Retina (tissue), 1 donor: ENCODE measurements at places on chromosomes 7 and 10.

DNA sequence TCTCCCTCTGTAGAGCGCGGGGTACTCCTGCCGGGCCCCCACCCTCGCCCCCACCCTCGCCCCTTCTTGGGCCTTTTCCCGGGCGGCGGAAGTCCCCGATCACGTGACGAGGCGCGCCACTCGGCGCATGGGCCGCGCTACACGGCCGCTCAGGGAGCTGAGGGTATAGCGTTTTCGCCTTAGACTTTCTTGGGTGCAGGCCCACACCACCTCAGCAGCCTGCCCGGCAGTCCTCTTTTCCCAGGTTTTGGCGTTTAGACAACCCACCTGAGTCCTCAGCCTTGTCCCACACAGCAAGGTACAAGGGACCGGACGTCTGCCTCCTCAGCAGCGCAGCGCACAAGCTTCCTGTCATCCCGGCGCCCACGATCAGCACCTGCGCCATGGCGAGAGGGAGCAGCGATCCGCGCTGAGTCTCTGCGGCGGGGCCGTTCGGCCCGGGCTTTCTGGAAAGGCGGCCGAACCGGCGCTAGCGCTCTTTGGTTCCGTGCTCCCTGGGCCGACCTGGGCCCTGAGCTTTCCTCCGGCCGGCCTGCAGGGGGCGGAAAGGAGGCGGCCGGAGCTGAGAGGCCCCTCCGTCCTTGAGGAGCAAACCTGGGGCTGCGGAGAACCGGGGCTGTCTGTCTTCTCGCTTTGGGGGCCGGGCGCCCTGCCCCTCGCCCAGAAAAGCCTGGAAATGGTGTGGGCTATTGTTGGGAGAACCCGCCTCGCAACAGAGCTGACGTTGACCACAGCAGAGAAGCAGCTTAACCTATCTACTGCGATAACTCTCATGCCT lies at the start of gene RNLS:
Gene RNLS (minus strand): TSS at position 513 of the 778 bp plus-strand sequence.
- peak; percentile 94 for DNase-seq

DNA sequence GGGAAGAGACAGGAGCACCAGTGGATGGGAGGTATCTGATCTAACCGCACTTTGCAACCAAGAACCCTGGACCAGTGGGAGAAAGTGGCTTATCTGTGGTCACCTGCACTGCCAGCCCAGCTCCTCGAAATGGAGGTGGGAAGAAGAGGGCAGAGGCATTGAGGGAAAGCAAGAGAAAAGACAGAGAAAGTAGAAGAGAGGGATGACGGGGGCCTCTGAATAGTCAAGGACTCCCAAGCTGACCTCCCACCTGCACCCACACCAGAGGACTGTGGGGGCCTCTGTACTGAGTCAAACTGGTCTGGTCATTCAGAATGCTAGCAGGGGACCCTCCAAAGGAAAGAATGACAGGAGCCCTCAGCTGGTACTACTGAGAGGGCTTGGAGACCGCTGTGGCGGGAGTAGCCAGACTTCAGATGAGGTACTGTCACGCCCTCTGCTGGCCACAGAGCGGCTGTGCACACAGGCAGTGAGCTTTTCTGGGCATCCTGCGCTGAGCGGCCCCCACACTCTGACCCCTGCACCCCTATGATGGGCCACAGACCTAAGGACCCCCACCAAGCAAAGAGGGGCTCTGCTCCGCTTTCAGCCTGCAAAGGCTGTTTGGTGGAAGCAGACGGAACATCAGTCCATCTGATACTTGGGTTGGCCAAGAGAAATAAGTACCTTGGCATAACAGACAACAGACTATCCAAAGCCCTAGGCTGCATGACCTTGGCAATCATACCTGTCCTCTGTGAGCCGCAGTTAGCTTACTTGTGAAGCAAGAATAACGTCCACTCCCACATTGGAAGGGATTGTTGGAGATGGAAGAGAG lies 112.9 kb downstream of the COL13A1 start:
- DNase-seq: peak; percentile 90

- DNase-seq: no peak
These were observed 6.6 kb upstream of the STX1A start for GRCh38 chr7:73726083-73726466.

DNA sequence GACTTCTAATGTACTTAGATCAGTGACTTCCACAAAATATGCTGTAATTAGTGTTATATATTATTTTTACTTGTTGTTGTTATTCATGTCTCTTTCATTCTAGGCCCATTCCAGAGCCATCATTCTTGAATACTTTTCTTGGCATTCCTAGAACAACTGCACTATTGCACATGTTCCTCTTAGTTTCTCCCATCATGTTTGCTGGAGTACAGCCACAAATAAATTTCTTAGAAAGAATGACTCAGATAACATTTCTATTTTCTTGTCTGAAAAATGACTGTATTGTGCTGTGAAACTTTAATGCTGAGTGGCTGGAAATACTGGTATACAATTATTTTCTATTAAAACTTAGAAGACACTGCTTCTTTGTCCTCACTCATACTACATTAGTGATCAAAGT lies 651.0 kb upstream of the STEAP1 start:
- DNase-seq: no peak

- no peak for DNase-seq
These were observed 112.7 kb downstream of the CCNY start for GRCh38 chr10:35448687-35449662.

DNA sequence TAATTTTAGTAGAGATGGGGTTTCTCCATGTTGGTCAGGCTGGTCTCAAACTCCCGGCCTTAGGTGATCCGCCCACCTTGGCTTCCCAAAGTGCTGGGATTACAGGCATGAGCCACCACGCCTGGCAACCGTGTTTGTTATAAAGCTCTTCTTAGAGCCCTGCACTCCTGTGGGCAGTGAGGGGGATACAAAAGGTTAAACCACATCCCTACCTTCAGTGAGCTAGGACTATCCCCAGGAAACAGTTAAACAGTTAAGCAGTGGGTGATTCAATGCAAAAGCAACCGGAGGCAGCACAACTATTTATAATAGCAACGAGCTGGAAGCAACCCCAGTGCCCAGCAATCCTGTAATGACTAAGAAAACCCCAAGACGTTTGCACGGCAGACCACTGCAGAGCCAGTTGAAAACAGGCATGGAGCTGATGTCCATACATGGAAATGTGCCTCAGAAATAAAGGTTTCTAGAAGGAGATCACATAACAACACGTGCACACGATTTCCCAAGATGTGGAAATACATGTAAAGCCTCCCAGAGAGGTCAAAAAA lies 107.2 kb upstream of the LYZL2 start:
- DNase-seq: no peak

GRCh38 chr7:2993868-2994267 lies 49.8 kb downstream of the CARD11 start:
- no peak for DNase-seq

GRCh38 chr7:953547-954327 lies 743 bp downstream of the ADAP1 start:
- peak; percentile 80 for DNase-seq

DNA sequence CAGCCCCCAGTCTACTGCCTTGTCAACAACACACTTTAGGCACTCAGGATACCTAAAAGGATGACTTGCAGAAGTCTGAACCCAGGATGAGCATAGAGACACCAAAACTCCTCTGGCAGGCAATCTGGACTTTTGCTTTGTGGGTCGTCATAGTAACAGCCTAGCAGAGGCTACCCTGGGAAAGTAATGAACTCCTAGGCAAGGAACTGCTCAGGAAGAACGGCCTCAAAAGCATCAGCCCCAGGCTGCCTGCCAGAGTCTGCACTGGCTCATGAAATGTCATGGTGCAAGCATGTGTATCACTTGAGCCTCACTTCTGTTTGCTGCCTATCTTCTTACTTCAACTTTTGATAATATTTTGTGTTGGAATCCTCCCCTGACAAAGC lies 715.1 kb downstream of the GRID1 start:
- DNase-seq: no peak

DNA sequence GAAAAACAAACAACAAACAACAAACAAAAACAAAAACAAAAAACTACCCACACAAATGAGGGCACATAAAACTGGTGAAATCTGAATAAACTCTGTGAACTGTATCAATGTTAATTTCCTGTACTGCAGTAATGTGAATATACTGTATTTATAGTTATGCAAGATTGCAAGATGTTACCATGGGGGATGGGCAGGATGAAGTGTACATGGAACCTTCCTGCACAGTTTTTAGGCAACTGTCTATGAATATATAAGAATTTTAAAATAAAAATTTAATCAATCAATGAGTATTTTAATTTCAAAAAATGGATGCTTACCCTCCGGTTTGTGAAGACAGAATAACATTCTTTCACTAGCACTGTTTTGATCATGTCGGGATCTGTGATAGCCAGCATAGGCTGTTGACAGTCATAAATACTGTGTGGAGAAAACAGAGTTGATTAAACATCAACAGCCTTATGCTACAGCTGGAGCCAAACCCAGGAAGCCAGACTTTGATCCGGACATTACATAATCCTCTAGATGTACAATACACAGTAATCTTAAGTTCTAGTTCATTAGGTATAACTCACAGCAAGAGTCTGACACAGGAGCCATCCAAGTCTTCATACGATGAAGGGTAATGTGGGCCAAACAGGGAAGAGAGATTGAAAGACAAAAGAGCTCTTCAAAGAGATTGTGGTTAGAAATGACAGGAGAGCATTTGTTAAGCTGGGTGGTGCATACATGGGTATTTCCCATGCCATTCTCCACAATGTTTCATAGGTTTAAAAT lies 14.8 kb downstream of the CYP3A7 start:
- DNase-seq: no peak

DNA sequence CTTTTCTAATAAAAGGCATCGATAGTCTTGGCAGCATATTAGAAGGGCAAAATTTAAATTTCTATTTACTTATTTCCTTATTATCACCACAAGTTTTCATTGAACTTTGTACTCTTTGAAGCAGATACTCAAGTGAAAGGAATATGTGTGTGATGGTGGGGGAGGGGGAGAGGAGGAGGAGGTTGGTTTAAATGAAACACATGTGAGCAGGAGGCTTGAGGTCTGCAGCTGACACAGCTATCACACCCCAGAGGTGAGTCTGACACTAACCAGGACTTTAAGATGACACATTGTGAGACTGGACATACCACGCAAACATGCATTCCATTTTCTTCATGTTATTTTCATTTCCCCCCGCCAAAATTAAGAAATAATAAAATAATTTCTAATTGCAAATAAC lies 63.3 kb downstream of the CTTNBP2 start:
- no peak for DNase-seq

- no peak for DNase-seq
These were observed 40.1 kb downstream of the PALD1 start for GRCh38 chr10:70518695-70519094.

DNA sequence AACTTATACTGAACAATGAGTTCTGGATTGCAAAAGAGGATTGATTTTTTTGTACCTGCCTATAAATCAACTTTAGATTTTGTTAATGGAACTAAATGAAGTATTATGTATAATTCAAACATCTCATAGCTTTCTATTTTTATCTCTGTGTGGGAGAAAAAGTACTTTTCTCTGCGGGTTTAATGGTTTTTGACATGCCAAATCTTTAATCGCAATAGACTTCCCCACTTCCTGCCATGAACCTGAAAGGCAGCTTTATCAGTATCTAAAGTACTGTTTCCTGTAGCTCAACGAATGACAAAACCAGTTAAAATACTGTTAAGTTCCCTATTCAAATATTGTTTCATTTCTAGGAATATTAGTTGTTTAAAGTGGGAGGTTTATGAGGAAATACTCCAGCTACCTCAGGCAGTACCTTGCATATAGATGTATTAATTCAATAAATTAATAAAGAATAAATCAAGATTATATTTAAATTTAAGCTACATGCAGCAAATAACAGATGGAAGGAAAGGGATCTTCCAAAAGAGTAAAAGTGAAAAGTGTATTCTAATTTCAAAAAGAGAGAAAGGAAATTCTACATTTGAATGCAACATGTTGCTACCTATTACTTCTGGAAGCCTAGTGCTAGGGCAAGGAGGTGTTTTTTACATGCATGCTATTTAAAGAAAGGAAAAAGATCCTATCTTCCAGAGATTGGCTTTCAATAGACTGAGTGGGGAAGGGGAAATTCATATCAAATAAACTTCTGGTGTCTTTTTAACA lies 75.9 kb downstream of the SVOPL start:
- DNase-seq: no peak

- DNase-seq: no peak
These were observed 35.6 kb downstream of the GET4 start for GRCh38 chr7:911791-912480.

- no peak for DNase-seq
These were observed 289.6 kb downstream of the TCERG1L start for GRCh38 chr10:131021969-131022368.

- no peak for DNase-seq
These were observed 26.9 kb downstream of the TWIST1 start for GRCh38 chr7:19090526-19090925.

GRCh38 chr10:43866712-43867111 lies 218.0 kb upstream of the ZNF32 start:
- no peak for DNase-seq

GRCh38 chr10:99569253-99569939 lies 36.7 kb downstream of the NKX2-3 start:
- DNase-seq: no peak

GRCh38 chr7:94923412-94923811 lies 16.0 kb downstream of the PPP1R9A start:
- DNase-seq: no peak

GRCh38 chr10:5813091-5813340 lies 218 bp downstream of the GDI2 start:
- no peak for DNase-seq

GRCh38 chr10:63760708-63761047 lies 239.5 kb downstream of the REEP3 start:
- DNase-seq: no peak
